Activated naive CD4-positive, alpha-beta T cell treated with Interleukin-2 at 50 U/mL for 16 hours (primary cell): ENCODE measurements at places on chromosomes 1 and 21.

- DNase-seq: no peak
These were observed 29.2 kb downstream of the ZNF281 start for GRCh38 chr1:200380589-200381021.

DNA sequence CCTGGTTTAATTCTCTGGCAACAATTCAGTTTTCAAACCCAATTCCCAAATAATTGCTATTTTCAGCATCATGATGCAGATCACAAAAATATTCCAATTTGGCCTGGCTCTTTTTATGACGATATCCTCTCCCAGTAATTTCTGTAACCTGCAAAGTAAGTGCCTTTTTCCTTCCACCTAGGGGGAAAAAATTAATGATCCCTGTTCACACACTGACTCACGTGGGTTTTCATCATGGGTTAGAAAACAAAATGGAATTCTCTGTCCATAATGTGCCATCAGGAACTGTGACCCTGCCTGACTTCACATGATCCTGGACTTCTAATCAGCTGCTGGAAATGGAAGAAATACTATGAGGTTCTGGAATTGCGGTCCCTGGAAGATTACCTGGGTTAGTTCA is 24.5 kb downstream of the AK2 start:
- no peak for DNase-seq

- DNase-seq: no peak
These were observed 1.6 kb upstream of the KDM4A start for GRCh38 chr1:43648221-43648847.

DNA sequence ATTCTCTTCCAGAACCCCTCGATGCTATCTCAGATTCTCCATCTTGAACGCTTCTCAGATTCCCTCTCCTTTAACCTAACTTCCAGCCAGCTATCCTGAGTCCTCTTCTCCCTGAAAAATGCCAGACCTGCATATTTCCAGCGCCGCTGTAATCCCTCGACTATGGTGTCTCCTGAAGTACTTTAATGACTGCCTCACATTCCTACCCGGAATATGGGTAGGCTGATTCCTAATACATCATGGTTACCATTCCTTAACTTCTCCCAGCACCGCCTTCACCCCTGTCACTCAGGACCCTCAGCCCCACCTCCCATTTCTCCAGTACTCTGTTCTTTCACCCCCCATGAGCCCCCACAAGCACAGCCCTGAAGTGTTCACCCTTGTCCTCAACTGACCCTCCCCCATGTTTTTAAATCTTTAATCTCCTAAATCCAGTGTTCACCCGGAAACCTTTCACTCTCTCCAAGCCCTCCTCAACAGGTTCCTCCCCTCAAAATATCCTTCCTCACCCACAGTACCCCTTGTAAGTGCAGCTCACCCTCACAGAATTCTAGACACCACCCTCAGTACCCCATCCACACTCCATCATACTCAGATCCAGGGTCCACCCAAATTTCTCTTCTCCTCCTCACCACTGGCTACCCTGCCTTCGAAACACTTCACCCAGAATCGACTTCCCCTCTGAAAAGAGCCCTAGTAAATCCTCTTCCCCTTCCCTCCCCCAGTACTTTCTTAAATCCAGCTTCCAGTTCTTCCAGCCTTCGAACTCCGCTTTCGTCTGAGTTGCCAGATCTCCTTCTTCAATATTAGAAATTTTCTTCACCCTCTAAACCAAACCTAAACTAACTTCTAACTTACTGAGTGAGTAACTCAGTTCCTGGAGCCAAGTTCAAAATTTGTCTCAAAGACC is 922 bp downstream of the CPT2 start:
- DNase-seq: no peak

DNA sequence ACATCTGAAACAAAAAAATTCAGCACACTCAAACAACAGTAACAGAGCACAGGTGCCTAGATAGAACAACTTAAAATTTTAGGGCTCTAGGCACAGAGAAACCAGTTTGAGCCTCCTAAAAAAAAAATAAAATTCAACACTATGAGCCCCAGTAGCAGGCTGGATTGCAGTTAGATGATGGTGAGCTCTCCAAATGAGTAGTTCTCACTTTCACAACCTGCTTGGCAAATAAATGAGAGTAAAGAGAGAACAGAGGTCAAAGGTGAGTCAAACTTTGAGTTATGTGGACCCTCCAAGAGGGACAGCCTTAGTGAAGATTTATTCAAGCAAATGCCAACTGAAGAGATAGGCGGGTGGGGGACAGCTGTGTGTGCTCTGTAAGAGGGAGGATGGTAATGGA is 3.6 kb downstream of the BEND5 start:
- DNase-seq: no peak

DNA sequence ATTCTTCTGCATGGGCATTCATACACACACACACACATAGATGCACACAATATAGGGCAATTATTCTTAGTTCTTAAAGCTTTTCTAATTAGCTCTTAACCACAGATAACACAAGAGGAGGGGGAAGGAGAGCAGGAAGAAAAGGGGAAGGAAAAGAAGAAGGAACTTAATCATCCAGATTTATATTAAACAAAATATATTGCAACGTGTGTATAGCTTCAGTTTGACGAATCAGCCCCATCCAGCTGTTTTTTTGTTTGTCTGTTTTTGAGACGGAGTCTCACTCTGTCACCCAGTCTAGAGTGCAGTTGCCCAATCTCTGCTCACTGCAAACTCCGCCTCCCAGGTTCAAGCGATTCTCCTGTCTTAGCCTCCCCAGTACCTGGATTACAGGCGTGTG is 21.7 kb upstream of the ANKRD13C start:
- DNase-seq: no peak

DNA sequence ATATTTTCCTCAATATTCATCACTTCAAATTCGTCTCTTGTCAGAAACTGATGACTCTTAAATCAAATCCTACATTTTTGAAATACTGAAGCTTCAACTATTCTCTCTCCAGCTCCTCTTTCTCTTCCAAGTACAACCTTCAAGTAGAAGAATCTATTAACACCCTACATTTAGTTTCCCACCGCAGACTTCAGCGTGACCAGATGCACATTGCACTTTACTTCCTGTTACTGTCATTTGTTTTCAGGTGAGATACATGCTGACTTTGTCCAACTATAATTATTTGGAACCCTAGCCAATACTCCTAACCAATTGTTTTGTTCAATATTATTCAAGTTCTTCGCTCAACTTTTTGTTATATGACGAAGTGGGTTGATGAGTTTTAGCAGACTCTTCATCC is 116.0 kb downstream of the MRPL39 start:
- no peak for DNase-seq

- DNase-seq: no peak
These were observed 405.5 kb downstream of the MATN1 start for GRCh38 chr1:30317921-30318320.

GRCh38 chr21:45550522-45551210 is 8.4 kb upstream of the SLC19A1 start:
- peak; percentile 50 for DNase-seq

DNA sequence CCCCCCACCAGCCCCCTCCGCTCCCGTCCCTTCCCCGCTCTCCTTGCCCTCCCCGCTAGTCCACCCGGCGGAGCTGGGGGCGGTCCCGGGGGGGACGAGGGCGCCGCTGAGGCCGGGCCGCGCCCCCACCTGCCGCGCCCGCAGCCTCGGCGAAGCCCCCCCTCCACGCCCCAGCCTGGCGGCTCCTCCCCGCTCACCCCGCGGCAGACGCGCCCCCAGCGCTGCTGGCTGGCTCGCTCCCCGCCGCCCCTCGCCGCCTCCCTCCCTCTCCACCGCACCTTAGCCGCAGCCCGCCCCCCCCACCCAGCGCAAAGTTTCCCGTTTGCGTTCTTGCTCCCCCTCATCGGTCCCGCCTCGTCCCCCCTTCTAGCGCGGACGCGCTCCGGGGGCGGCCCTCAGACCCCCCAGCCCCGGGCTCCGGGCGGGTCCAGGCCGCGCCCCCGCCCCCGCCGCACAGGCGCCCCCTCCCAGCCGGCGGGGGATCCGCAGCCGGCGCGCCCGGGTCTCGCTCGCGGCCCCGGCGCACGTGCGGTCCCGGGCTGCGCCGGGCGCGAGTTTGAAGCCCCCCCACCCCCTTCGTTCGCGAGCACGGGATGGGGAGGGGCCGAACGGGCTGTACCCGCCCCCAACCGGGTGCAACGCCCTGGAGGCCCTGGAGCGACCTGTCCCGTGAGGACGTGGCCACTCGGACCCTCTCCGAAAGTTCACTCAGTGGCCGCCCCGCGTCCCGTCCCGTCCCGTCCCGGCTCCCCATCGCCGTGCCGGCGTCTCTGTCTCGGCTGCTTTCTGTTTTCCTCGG is 623 bp downstream of the PTPRF start:
- DNase-seq: peak; percentile 6

DNA sequence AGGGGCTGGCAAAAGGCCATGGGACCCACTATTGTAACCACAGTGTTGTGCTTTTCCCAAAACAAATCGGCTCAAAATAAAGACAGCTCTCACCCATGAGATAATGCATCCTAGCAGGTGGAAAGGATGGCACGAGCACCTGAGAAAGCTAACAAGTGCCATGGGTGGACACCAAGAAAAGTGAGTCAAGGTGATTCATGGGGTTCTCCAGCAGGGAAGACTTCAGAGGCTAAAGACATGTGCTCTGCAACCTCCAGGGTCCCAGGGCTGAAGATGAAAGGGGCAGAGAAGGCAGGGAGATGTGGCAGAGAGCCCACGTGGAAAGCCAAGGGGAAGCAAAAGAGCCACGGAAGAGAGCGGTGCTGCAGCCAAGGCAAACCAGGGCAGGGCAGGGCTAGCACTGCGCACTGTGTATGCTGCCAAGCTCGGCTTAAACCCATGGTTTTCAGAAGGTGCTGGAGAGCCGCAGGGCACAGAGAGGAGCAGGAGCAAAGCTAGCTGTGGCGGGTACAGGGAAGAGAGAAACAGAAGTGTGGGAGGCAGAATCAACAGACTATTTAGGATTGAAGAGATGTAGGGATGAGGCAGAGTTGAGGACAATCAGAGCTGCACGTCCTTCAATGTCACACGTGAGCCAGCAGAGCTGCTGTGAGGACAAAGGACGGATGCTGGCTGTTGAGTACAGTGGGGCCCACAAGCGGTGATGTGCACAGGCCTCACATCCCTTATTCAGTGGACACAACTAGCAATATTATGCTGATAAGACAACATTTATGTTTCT is 41.8 kb upstream of the C1orf198 start:
- no peak for DNase-seq

DNA sequence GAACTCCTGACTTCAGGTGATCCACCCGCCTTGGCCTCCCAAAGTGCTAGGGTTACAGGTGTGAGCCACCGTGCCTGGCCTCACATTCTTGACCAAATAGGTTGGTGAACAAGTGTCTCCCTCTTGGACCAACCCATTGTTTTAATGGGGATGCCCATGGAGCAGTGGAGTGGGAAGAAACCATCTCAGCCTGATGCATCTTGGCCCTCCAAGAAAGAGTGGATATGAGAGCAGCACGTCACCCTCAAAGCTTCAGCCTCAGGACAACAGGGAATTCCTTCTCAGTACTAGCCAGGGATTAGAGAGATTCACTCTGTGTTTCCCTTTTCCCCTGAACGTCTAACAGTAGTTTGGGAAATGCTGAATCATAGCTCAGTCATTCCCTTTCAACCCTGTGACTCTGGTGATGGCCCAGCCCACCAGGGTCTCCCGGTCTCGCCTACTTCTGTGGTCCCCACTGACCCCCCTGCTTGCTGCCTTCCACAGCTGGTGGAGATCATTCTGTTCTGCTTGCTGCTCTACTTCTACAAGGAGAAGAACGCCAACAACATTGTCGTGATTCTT is 37.4 kb downstream of the NIPAL3 start:
- DNase-seq: no peak

DNA sequence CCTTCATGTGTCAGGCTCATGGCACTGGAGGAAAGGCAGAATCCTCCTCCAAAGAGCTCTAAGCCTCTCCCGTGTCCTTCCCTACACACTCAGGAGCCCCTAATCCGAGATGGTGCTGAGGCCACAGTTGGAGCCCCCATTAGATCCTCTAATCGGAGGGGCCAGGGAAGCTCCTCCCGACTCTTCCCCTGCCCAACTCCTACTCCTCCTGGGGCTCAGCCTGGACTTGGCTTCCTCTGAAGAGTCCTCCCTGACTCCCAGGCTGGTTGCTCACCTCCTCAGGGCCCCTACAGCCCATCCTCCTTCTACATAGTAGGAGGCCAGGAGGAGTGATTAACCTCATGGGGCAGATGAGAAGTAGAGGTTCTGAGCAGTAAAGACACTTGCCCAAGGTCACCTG is 21.3 kb upstream of the CDCP2 start:
- no peak for DNase-seq
